Endodermal cell (in vitro differentiated cells): ENCODE measurements at places on chromosomes 6 and 20.
A peak's percentile ranks its signal among the peaks of the same experiment; 100 is the strongest.

- DNase-seq: no peak
Measured at GRCh38 chr6:107330168-107330567, 129.2 kb downstream of the PDSS2 start.

- DNase-seq: no peak
Measured at GRCh38 chr6:127022302-127022701, 96.2 kb upstream of the RSPO3 start.

DNA sequence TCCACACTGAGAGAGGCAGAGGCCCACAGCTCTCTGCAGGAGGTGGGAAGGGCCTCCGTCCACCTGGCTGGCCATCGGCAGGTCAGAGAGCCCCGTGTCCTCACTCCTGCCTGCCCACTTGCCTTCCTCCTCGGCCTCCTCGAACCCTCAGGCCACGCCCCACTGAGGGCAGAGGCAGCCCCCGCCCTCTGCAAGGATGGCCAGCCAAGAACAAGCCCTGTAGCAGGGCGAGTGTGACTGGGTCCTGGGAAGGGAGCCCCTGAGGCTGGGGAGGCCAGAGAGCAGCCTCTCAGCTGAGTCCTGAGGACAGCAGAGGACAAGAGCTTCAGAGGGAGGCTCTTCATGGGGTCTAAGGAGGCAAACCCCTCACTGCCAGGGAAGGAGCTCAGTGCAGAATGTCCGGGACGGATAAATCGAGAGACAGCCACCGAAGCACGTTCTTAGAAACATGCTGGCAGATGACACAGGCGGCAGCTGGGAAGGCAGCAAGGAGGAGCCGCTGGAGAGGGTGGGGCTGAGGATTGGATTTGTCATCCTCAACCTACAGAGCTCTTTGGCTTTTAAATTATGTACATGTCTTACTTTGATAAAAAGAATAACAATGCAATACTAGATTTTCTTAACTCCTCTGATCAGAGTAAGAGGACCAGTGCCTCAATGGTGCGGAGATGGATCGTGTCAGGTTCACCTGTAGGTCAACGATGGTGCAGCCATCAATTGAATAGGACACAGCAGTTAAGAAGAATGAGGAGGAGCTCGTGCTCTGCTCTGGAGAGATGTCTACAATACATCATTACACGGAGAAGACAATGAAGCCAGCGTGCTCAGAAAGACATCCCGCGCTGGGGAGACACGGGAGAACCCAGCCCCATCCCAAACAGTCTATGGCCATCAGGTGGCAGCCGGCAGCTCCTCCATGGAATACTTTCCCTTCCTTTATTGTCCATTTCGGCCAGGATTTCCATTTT lies 53.0 kb downstream of the GNAS-AS1 start:
- no peak for DNase-seq

DNA sequence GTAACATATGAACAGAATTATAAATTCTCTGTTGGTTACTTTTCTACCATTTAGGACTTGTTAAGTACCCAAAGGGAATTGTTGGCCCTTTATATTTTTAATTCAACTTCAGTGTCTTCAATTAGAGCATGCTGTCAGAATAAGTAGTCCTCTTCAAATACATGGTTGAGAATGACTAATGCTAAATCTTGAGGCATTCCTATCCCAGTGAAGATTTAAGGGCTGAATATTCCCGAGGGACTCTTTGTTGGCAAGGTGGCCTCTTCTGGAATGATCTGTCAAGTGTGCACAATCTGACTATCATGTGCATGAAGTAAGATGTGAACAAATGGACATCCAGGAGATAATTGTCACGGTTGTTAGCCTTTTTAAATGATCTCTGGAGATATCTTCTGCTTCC lies 421.7 kb downstream of the BMP2 start:
- DNase-seq: no peak

DNA sequence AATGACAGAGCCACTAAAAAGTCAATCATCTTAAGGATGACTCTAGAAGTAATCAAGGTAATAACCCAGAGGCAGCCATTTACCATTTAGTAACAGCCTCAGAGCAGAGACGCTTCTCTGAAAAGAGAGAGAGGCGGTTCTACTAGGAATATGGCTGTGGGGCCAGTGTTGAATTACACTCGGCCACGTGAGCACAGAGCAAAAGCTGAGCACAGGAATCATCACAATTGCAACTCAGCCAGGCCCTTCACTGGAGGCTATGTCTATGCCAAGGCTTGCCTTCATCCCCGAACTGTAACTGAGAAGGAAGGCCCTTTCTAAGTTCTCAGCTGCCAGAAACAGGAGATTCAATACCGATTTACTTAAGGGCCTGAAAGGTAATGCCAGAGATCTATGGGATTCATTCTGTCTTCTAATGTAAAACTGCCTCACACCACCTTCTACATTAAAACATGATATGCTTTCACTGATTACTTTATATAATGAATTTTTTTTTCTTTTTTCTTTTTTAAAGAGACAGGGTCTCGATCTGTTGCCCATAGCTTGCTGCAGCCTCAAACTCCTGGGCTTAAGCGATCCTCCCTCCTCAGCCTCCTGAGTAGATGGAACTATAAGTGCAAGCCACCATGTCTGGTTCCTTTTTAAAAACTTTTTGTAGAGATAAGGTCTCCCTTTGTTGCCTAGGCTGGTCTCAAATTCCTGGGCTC lies 67.6 kb downstream of the NUDT3 start:
- no peak for DNase-seq

GRCh38 chr6:35733633-35734032 lies 3.2 kb upstream of the ARMC12 start:
- no peak for DNase-seq

DNA sequence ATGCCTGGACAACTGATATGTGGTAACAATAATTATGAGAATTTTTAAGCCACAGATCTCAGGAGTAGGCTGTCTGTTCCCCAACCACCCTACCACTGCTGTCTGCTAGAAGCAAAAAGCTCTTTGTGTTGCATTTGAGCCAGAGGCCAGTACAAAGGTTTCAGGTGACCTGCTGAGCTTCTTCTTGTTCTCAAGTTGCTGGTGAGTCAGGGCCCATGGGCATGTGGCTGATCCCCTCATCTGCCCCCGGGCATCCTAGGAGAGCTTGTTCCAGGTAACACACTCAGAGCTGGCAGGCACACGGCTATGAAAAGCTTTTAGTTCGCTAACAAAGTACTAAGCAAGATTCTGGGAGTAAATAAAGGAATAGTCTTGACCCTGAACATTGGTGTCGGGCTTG lies 285.3 kb downstream of the CDC5L start:
- no peak for DNase-seq

GRCh38 chr6:75291331-75291730 lies 6.7 kb upstream of the TMEM30A start:
- no peak for DNase-seq

DNA sequence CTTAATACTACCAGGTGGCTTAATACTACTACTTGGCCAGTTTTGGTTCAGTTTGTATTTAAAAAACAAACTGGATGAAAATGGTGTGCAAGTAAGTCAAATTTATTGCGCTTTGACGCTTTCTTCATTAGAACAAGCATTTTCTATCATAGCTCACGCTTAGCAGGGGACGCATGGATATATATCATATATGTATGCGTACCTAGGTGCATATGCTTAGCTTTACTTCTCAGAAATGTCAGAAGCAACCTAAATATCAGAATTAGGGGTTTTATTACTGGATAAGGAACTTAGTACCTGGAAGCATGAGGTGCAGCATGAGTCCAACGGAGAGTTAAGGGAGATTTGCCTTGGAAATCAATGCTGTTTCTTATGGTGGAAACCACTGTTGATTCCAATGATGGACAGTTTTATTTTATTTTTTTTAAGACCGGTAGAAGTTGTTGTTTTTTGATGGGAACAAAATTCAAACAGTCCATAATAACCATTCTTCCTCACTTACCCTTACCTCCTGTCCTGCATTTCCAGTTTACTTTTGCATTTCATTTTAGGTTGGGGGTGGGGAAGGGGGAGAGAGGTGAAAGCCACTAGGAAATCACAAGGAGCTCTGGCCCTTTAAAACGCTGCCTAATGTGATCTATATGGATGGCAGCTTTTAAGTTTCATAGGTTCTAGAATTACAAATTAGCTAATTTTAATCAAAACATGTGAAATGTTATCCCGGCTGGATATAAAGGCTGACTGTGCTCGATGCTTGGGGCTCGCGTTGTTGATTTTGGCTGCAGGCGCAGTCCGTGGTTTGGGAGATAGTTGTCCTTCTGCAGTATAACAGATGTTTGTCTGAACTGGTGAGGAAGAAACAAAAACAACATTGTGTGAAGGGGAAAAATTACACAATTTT lies 2.1 kb downstream of the SOBP start:
- DNase-seq: no peak

DNA sequence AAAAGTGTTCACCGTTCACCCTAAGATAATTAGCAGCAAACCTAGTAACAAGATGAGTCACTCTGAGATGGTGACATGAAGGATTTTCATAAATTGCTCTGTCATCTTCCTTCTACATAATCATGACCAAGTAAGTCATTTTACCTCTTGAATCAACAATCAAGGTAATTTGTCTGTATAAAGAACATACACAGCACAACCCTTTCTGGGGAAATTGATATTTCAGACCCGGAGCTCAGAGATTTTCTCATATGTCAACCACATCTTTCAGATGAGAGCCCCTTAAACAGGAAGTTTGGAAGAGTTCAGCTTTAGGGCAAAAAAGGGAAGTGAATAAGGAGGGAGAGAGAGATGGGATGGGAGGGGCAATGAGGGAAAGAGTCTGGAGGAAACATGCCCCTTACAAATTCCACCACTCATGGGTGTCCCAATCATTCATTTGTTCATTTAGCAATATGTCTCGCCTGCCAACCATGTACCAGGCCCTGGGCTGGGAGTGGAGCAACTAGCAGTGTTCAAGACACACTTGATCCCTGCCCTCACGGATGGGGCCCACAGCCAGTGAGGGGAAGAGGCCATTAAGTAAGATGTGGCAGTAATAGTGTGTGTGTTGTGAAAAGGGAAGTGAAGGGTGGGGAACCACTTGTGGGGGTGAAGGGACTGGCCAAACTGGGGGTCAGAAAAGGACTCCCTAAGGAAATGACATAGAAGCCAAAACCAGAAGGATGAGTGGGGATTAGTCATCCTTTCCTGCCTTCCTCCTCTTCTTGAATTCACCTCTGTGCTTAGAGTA lies 190.9 kb downstream of the MAFB start:
- DNase-seq: no peak

DNA sequence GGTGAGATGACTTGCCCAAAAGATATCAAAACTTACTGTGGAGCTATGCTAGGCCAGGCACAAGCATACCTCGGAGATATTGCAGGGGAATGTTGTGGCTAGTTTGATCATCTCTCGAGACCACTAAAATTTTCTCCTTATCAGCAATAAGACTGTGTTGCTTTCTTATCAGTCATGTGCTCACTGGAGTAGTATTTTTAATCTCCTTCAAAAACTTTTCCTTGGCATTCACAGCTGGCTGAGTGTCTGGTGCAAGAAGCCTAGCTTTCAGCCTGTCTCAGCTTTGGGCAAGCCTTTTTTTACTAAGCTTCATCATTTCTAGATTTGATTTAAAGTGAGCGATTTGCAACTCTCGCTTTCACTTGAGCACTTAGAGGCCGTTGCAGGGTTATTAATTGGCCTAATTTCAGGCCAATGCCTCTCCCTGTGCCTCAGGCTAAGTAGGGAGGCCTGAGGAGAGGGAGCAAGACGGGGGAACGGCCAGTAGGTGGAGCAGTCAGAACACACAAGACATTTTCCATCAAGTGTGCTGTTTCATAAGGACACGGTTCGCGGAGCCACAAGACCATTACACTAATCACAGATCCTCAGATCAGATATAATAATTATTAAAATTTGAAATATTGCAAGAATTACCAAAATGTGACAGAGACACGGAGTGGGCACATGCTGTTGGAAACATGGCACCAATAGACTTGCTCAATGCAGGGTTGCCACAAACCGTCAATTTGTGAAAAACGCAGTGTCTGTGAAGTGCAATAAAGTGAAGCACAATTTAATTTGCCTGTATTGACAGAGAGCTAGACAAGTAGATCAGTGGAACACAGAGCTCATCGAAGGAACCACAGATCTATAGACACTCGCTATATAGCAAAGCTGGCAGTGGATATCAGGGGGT lies 106.8 kb upstream of the SIRPG start:
- peak; percentile 91 for DNase-seq

GRCh38 chr6:54813892-54814291 lies 32.7 kb upstream of the FAM83B start:
- DNase-seq: no peak

DNA sequence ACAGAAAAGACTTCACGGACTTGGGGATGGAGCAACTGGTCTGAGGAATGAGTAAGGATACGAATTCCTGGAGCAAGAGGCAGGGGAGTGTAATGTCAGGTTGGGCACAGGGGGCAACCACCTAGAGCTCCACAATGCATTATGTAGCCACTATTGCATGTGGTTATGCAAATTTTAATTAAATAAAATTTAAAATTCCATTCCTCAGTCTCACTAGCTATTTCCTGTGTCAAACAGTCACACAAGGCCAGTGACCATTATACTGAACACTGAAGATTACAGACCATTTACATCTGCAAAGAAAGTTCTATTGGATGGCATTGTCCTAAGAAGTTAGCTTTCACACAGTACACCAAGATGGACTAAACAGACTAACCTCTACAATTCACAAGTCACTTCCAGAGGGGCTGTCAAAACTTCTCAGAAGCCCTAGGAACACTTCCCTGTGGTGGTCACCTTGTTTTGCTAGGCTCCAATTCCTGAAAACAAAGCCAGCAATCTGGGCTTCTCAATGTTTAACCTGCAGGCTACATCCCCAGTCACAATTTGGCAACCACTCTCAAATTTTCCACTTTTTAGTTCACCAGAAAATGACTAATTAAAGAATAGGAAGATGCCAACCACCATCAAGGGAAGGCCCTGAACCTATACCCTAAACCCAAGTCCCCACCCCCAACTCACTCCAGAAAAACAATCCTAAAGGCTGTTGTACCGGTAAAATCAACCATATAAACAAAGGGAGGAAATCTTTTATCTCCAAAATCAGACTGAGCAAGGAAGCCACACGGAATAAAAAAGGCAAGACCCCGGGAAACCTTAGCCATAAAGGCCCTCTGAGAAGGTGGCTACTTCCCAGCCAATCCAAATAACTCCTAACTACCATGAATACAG lies 34.2 kb upstream of the C20orf203 start:
- no peak for DNase-seq

- DNase-seq: no peak
Measured at GRCh38 chr6:9527679-9528286, 887.1 kb downstream of the TFAP2A start.

GRCh38 chr6:71463061-71463460 lies 174.4 kb downstream of the OGFRL1 start:
- no peak for DNase-seq

DNA sequence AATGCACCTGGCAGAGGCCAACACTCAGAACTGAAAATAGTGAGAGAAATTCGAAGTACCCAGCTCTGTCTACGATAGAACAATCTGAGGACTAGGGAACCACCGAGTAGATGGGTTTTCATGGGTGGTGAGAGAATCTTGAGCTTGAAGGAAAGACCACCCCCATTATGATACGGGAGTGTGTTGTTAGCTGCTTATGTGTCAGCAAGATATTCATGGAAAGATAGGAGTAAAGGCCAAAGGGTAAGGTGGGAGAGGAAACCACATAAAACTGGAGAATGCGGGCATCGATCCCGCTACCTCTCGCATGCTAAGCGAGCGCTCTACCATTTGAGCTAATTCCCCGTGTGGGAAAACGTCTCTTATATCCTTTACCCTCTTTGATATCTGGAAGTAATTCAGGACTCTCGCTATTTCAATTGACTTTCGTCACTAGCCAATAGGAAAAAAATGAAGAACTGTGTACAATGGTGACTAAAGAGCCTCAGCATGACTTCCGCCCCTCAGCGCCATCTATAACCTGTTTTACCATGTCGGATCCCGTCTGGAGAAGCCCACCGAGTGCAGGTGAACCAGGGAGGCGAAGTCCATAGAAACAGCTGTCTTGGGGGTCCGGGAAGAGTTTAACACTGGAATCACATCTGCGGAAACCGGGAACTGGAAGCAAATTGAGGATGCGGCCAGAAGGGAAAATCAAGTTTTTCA lies 25.0 kb upstream of the ABT1 start:
- DNase-seq: peak; percentile 91
